ENCODE measurements at places on chromosomes 12 and 14.

GRCh38 chr12:57832966-57833365 is 13.6 kb downstream of the CTDSP2 start:
- no peak for DNase-seq

DNA sequence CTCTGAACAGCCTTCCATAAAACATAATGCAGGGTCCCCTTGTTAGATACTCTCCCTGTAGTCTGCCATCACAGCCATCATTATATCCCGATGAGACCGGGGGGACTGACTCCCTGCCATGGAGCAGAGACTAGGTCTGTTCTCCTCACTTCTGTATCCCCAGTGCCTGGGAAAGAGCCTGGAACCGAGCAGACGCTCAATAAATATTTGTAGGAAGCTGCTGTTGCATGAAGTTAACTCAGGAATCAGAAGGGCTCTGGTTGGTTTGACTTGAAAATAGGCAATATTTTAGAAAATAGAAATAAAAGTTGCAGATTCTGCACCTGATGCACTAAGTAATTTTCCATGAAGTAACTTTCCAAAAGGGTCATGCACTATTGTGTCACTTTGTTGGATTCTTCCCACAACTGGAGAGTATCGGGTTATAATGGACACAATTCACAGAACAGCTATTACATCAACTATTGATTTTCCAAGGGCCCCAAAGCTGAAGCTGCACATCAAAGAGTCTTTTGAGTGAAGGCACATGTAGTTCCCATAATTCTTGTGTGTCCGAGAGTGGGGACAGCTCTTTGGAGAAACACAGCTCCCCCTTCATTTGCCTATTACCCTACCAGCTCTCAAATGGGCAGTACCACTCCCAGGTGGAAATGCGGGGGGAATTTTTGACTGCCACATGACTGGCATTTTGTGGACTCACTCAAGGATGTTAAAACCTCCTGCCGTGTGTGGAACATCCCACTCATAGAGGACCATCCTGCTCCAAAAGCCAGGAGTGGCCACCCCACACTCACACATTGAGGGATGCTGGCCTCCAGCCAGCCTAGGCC is 18.8 kb downstream of the CLMN start:
- DNase-seq, result no peak

DNA sequence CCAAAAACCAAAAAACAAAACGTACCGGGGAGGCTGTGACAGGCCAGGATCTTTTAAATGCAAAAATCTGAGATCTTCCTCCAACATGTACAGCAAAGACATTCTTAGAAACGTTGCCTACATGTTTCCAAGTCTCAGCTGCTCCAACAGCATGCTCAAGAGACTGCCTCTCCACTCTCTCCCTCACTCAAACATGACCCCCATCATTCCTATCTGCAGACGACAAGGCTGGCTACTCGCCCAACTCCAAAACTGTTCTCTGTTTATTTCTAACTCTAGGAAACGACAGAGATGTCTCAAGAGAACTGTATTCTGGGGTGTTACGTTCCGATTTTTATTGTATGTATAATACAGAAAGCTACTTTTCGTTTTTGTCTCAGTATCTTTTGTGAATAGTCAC is 57.5 kb upstream of the TMCC3 start:
- no peak for DNase-seq

DNA sequence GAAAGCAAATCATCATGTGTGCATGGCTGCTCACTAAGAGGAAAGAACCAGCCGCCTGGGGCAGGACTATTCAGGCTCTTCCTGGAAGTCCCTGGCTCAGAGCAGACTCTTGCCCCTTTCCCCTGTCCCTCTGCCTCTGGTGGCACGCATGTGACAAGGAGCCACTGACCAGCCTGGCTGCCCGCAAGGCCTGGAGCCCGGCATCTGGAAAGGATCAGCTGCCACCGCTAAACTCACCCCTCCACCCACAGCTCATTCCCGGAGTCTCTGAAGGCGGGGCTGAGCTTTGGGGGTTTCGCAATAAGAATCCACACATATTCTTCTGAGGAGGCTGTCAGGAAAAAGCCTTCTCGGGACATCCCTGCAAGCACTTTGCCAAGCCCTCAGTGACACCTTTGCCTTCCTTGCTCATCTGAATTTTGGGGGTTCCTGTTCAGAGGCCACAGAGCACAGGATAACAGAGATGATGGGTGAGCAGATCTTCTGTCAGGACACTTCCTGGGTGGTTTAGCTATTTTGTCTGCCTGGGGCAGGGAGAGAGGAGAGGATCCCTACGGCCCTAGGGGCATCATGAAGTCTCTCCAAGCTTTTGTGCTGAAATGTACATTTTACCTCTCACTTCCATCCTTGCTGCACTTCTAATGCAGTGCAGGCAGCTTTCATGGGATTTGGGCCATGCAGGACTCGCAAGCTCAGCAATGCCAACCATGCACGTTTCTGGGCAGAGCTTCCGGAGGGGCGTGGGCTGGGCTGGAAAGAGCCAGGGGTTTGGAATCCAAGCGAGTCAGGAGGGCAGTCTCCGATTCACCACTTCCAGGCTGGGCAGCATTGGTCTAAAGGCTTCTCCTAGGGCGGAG is 124.8 kb upstream of the MAP1LC3B2 start:
- no peak for DNase-seq

DNA sequence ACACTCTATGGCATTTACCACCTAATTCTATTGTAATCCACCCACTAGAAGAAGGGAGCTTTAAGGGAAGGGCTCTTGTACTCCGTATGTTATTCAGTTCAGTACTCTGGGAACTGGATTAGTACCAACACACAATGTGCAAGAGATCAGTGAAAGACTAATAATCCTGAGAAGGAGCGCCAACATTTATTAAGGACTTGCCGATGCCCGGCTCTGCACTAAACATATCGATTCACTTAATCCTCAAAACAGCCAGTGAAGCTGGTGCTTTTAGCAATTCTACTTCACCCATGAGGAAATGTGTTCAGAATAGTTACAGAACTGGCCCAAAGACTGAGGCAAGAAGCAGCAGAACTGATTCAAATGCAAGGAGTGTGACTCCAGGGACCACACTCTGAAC is 80.9 kb downstream of the RPS6KA5 start:
- DNase-seq, result no peak

All from LNCaP clone FGC (cell line).